ENCODE measurements at places on chromosomes 2 and 18. TPM values are rescaled to one million over a fixed set of nuclear protein-coding genes. Genes with fewer than 3 reads are reported as not detected.

Gene GALR1
- 0.05 TPM for polyA plus RNA-seq

Gene SALL3
- not detected for polyA plus RNA-seq

Gene PPP1R1C
- polyA plus RNA-seq = 1.0 TPM

Gene HOXD13
- polyA plus RNA-seq = not detected

Gene KDSR
- polyA plus RNA-seq = 25.0 TPM

Gene CNRIP1
- 21.7 TPM for polyA plus RNA-seq

Gene ALPG
- polyA plus RNA-seq = not detected

Gene TUBA4B
- not detected for polyA plus RNA-seq

DNA sequence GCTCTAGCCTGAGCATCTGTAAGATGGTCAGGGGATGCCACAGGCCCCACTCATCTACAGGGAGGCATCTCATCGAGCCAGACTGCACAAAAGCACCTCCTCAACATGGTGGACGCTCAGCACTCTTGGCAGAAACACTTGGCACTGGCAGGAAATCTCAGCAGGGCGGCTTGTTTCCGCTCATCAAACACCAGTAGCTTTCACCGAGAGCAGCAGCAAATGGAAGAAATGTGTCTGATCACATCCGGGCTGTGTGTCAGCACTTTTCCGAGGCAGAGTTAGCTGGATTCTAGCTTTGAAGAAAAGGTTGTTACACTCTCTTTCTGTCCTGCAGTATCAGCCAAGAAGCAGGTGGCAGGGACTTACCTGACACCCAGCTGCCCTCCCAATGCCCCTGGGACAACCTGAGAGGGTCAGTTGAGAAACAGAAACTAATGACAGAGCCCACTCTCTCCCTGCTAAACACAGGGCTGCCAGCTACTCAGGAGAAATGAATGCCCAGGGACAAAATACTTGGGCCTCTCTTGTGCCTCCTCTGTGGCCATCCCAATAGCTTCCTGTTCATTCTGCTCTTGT is 68.9 kb upstream of the FZD7 start:
- DNase-seq = no peak

DNA sequence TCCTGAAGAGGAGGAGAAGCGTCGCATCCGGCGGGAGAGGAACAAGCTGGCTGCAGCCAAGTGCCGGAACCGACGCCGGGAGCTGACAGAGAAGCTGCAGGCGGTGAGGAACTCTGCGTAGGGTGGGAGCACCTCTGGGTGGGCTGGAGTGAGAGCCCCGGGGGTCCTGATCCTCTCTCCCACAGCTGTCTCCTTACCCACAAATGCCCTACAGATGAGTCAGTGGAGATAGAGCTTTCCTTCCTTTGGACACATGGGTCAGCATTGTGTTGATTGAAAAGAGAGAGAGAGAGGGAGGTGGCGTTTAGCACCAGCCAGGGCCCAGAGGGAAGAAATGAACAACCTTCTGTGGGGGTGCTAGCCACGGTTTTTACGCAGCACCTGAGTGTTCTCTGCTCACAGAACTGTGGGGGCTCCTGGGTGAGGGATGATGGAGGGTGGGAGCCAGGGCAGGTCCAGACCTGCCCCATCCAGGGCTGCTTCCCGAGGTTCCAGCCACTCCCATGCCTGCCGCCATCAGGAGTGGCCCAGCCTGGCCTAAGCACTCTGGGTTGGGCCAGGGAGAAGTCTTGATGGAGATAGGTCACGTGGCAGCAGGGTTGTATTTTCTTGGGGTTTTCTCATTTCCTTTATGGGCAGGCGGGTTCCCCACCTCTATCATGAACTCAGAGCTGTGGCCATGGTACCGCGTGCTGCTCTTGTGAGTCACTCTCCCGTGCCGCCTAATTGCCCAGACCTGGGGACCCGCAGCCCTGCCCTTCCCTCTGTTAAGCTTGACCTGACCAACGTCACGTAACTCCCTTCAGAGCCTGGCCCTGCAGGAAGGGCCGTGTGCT is 16.3 kb downstream of the FOSL2 start:
- no peak for DNase-seq

GRCh38 chr2:195563857-195564512 is 93.0 kb upstream of the SLC39A10 start:
- no peak for DNase-seq

- DNase-seq = no peak
Measured at GRCh38 chr18:49490246-49490762, 3.3 kb upstream of the C18orf32 start.

DNA sequence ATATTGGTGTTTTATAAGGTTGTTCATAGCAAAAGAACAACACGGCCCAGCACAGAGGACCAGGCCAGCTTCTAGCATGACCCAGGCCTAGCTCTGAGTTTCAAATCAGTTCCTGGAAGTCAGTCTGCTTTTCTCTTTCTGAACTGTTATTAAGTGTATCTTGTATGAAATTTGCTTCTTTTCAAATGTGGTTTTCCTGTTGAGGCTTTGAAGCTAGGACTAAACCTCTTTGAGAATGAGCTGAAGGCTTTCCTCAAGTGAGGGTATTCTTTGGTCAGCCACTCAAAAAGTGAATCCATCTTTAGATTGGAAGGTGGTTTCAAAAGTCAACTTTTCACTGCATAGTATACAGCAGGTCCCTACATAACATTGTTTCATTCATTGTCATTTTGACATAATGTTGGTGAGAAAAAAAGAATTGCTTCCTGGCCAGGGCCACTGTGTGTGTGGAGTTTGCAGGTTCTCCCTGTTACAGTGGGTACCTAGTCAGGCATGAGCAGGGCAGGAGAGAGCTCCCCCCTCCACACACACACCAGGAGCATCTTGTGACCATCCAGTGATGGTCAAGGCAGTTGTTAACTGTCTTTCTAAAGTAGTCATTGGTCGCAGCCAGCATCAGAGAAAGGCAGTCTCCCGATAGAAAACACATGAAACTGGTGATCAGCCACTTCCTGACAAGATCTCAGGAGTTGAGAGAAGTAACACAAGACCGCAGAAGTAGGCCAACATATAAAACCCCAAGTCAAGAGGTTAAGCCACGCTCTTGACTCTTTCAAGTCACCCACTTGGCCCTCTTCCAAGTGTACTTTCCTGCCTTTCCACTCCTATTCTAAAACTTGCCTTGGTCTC is 6.7 kb upstream of the ACAA2 start:
- no peak for DNase-seq

DNA sequence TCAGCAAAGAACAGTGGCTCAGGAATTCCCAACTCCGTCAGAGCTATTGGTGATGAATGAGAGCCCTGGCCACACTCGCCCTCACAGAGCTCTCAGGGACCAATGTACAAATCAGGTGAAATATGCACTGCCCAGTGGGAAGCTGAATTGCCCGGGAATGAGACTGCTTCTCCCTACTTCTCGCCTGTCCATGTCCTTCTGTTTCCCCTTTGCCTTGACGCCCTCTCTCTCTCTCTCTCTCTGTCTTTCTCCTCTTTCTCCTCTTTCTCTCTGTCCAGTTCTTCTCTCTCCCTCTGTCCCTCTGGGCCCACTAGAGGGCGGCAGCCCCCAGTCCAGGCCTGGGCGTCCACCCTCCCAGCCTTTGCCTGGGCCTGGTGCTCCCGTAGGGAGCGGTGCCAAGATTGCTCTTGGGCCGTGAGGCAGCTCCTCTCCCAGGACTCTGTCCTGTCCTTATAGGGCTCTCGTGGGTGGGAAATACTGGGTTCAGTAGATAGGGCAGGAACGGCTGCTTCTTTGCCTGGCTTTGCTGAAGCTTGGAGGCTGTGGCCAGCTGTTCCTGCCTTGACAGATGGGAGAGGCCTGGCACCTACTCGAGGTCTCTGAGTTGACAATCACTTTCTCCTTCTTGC is 28.4 kb upstream of the PUM2 start:
- DNase-seq = peak; percentile 75

DNA sequence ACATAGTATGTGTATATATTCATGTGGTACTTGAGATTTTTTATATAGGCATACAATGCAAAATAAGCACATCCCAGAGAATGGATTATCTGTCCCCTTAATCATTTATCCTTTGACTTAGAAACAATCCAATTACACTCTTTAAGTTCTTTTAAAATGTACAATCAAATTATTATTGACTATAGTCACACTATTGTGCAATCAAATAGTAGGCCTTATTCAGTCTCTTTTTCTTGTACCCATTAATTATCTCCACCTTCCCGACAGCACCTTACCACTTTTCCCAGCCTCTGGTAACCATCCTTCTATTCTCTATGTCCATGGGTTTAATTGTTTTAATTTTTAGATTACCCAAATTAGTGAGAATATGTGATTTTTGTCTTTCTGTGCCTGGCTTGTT is 914.1 kb downstream of the CCDC85A start:
- DNase-seq = no peak

GRCh38 chr2:26846334-26847306 is 1.3 kb upstream of the DPYSL5 start:
- peak; percentile 53 for DNase-seq

DNA sequence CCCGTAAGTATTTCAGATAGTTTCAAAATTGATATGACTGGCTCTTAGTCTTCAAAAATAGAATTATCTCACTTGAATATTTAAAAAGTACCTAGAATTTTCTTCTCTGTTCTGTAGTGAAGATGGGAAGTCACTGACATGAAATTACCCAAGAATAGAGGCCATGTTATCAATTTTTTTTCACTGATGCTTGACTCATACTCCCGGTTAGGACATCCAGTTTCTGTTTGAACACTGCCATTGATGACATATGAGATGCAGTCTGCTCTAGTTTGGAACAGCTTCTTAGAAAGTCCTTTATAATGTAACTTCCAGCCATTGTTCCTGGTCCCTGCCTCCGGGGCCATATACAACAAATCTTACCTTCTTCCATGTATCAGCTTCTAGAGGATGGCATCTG is 26.0 kb downstream of the MAP3K20 start:
- DNase-seq = no peak

- no peak for DNase-seq
Measured at GRCh38 chr18:14939141-14939540, 191.2 kb downstream of the ANKRD30B start.

- no peak for DNase-seq
Measured at GRCh38 chr2:131039908-131040660, 53.2 kb downstream of the FAM168B start.

DNA sequence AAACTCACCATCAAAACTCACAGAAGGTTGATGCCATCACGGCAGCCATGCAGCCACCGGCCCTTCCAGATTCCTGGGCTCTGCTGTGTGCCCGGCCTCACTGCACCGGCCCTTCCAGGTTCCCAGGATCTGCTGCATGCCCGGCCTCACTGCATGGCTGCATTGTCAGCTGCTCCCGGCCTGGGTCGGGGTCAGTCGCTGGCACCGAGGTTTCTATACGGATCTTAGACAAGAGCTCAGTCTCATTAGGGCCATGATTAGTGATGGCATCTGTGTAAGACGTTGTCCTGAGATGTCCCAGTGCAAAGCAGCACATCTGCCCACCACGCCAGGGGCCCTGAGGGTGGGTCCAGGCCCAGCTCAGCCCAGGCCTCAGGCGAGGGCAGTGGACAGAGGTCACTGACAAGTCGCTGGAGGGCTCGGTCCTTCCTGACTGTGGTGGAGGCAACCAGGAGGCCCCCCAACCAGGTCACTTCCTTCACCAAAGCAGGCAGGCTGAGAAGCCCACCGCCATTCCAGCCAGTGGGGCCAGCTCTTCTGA is 29.4 kb downstream of the TMEM18 start:
- no peak for DNase-seq

- DNase-seq = no peak
Measured at GRCh38 chr2:98882971-98883779, 52.9 kb downstream of the CRACDL start.

GRCh38 chr2:219541611-219542180 is 1.9 kb downstream of the CHPF start:
- peak; percentile 56 for DNase-seq

DNA sequence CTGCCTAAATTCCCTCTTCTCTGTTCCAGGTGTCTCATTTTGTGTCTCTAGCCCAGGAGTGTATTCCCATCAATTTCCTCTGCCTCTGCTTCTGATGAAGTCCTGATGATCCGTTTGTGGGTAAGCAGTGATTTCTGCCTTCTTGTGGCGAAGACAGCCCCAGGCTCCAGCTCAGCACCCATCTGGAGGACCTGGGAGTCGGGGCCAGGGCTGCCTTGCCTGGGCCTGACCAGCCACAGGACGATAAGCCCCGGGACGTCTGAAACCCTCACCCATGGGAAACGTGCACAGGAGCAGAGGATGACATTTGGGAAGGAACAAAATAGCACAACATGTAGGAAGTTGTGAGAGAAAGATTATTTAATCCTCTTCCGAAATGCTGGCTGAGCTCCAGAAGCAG is 206.9 kb downstream of the FBXO15 start:
- DNase-seq = no peak

DNA sequence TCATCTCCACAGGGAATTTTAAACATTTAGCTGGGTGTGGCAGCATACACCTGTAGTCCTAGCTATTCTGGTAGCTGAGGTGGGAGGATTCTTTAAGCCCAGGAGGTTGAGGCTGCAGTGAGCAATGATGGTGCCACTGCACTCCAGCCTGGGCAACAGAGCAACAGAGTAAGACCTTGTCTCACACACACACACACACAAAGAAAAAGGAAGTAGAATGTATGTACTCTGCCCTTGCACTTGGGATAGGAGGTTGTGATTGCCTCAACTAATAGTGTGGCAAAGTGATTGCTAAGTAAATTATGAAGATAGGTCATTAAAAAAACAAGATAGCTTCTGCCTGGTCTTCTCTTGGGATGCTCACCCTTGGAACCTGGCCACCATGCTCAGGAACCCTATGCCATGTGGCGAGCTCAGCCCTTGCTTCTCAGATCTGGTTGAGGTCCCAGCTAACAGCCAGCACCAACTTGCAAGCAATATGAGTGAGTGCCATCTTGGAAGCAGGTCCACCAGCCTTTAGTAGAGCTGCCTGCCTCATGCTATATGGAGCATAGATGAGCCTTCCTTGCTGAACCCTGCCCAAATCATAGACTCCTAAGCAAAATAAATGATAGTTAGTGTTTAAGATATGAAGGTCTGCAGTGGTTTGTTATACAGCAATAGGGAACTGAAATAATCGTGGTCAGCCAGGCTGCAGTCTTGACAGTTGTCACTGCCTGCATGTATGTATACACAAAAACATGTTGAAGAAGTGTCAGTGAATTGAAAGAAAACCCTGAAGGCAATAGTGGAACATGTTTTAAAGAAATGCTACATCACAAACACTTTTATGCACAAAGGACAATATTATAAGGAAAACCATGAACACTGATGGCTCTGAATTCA is 30.1 kb upstream of the PNO1 start:
- DNase-seq = no peak

- no peak for DNase-seq
Measured at GRCh38 chr2:38113981-38114708, 38.2 kb upstream of the CYP1B1 start.

- DNase-seq = no peak
Measured at GRCh38 chr2:159895258-159896065, 97.5 kb upstream of the CD302 start.

DNA sequence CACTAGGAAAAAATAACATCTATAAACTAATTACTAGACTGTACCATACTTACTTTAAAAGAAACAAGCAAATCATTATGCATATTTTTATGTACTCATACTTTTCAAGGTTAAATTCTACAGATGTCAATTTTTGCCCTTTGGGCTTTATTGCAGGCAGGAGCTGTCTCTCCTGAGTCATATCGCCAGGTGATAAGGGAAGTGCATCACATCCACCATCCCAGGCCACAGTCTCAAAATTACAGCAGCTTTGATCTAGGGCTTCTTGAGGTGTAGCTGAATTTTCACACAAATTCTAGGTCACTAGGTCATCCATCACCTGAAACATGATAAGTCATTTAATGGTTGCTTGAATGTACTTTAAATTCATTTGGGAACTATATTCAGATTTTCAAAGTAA is 38.4 kb upstream of the FRZB start:
- DNase-seq = no peak

GRCh38 chr2:232529806-232530547 is 4.0 kb downstream of the CHRND start:
- no peak for DNase-seq

- no peak for DNase-seq
Measured at GRCh38 chr2:146978577-146979555, 866.0 kb upstream of the ACVR2A start.

Measured in muscle of back (tissue), 13 donors.